Frontal cortex (tissue), 4 donors: ENCODE measurements at places on chromosomes 3 and 15. TPM values are rescaled to one million over a fixed set of nuclear protein-coding genes. Genes with fewer than 3 reads are reported as not detected.

Gene SH2D7
- not detected for total RNA-seq

Gene ALCAM
- 150 TPM for total RNA-seq

Gene MYLK
- total RNA-seq: 6.1 TPM

Gene SEC11A
- 79.5 TPM for total RNA-seq

Gene CADPS
- total RNA-seq: 270 TPM

Gene RHOV
- total RNA-seq: 9.4 TPM

Gene TMEM207
- total RNA-seq: not detected

Gene SERPINI2
- 0.41 TPM for total RNA-seq

Gene FANCD2OS
- total RNA-seq: not detected

Gene CORO2B
- total RNA-seq: 19.2 TPM

Gene GNAT1
- not detected for total RNA-seq

Gene DBR1
- 41.6 TPM for total RNA-seq

Gene PLA1A
- total RNA-seq: 0.41 TPM

Gene CDC25A
- total RNA-seq: 4.5 TPM

Gene SLC35G2
- 11.8 TPM for total RNA-seq

Gene ERC2
- total RNA-seq: 77.9 TPM

Gene CCDC33
- total RNA-seq: 0.41 TPM

Gene CHL1
- 1,010 TPM for total RNA-seq

Gene LRTM1
- not detected for total RNA-seq

Gene SLC12A6
- 26.5 TPM for total RNA-seq

Gene CHRD
- total RNA-seq: 2.0 TPM

Gene PPM1M
- total RNA-seq: 6.9 TPM

Gene TM4SF4
- not detected for total RNA-seq

Gene SMCO1
- total RNA-seq: not detected

Gene ZNF80
- total RNA-seq: not detected

Gene BSN
- 5.3 TPM for total RNA-seq

Gene KBTBD12
- total RNA-seq: 0.82 TPM

Gene IL12A
- 2.0 TPM for total RNA-seq

Gene NISCH
- total RNA-seq: 58.7 TPM

Gene CCDC13
- 2.4 TPM for total RNA-seq

Gene DZIP3
- 51.8 TPM for total RNA-seq

Gene EIF5A2
- total RNA-seq: 7.7 TPM

Gene ITIH4
- total RNA-seq: 6.1 TPM

Gene FANCI
- total RNA-seq: 7.3 TPM

Gene PPIP5K1
- 21.6 TPM for total RNA-seq

Gene C15orf39
- 0.41 TPM for total RNA-seq

Gene DNAH1
- total RNA-seq: 1.2 TPM
